Stimulated activated CD4-positive, alpha-beta T cell treated with anti-CD3 and anti-CD28 coated beads, Interleukin-1b, Interleukin-23, amount 100 ng/mL, for 24 hours (primary cell): ENCODE measurements at places on chromosomes 4 and X.

GRCh38 chrX:9207142-9207541 lies 173.2 kb upstream of the FAM9B start:
- no peak for DNase-seq

DNA sequence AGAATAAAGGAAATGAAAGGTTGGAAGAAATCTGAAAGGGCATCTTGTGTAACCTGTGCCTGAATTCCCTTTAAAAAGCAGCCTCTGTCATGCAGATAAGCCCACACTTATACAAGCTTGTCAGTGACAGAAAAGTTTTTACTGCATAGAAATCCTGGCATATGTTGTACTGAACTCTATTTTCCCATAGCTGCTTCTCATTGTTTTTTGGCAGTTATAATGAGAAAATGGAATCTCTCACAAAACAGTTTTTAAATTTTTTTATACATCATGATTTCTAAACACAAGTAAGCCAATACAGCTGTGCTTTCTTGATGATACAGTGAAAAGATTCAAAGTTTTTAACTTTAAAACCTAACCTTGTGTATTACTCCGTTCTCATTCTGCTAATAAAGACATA lies 511.4 kb upstream of the ARX start:
- no peak for DNase-seq

DNA sequence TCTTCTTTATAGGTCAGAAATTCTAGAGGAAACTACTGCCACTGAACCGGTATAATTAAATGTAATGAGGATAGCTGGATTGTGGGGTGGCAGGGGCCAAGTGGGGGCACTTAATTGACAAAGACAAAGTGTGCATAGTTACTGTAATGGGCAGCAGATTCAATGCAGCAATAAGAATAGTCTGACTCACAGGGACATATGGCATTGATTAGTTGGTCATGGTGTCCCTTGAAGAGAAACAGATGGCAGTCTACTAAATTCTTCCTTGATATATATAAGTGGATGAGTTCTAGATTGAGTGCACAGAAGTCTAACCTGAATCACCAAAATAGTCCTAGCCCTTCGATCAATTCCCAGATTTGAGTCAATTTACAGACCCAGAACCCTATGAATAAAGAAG lies 31.6 kb downstream of the ETDC start:
- no peak for DNase-seq

GRCh38 chr4:1754336-1754735 lies 33.0 kb downstream of the TACC3 start:
- DNase-seq = no peak

DNA sequence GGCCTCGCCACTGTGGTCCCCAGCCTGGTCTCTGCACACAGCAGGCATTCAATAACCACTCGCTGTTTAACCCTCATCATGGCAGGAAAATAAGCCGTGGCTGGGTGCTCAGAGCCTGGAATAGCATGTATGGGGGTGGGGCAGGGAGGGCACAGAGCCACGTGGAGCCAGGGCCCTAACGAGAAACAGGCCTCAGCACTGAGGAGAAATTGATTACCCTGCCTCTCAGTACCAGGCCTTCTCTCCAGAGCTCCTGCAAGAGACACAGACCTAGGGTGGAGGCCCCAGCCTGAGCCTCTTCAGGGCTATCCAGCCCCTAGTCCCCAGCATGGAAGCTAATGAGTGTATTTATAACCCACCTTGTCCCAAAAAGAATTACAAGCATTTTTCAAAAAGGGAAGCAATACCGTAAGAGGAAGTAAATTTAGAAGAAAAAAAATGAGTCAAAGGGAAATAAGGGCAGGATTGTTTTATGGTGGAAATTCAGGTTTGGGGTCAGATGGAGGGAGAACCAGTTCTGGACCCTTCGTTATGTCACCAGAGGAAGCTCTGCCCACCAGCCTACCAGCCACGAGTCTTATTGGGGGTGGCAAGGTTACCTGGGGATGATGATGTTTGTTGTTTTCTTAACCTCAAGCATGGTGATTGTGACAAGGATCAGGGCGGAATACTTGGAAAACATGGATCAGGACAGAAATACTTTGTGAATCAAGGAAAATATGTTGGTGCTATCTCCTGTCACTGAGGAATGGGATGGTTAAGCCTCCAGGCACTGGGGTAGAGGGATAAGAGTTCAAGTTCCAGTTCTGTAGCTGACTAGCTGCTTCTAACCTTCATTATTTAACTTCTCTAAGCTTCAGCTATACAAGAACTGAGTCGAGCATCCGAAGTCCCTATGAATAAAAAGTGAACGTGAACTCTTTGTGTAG lies 101.9 kb upstream of the RBPJ start:
- no peak for DNase-seq

GRCh38 chrX:39144956-39145355 lies 343.7 kb downstream of the MID1IP1 start:
- no peak for DNase-seq

DNA sequence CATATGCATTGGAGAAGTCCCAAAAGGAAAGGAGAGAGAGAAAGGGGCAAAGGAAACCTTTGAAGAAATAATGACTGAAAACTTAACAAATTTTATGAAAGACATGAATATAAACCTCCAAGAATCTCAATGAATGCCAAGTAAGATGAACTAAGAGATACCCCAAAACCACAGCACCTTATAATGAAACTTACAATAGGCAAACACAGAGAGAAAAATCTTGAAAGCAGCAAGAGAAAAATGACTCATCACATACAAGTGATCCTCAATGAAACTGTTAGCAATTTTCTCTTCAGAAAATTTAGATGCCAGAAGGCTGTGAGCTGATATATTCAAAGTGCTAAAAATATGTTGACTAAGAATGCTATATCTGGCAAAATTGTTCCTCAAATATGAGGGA lies 10.1 kb downstream of the SMIM10L2A start:
- no peak for DNase-seq

DNA sequence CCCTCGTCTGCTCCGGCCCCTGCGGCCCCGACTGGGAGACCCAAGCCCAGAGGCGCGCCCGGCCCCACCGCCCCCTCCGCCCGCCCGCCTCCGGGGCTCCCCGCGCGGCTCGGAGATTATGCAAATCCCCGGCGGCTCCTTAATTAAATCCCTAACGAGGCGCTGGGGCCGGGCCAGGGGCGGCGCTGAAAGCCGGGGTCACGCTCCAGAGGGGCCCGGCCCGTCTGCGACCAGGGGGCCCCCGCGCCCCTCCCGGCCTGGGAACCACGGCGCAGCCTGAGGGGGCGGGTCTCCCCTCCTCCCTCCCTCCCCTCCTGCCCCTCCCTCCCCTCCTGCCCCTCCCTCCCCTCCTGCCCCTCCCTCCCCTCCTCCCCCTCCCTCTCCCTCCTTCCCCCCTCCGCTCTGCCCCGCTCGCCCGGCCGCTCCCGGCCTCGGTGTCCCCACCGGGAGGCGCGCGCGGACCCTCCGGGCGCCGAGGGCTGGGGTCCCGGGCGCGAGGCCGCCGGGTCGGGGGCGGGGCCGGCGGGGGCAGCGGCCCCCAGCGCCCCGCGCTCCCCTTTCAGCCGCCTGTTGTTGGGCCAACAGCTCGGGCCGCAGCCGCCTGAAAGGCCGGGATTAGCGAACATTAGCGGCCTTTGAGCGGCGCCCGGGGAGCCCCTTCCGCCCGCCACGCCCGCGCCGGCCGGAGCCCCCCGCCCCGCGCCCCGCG lies 25.9 kb upstream of the FGFR3 start:
- DNase-seq = no peak

DNA sequence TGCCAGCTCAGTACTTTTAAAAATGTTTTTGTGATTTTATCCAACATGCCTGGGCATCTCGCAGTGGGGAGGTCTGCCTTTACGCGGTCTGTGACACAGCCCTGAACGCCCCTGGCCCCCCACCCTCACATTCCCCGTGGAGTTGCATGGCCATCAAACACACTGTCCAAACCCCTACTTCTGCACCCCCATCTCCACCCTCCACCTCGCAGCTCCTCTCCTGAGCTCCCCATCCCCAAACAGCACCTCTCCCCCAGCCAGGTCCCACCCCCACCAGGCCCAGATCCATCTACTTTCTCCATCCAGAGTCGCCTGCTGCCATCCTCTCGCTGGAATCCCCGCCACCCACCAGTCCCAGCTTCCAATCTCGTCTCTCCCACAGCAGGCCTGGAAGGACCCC lies 9.5 kb downstream of the ZFYVE28 start:
- DNase-seq = no peak

GRCh38 chrX:65009459-65009858 lies 33.2 kb upstream of the ZC4H2 start:
- no peak for DNase-seq

DNA sequence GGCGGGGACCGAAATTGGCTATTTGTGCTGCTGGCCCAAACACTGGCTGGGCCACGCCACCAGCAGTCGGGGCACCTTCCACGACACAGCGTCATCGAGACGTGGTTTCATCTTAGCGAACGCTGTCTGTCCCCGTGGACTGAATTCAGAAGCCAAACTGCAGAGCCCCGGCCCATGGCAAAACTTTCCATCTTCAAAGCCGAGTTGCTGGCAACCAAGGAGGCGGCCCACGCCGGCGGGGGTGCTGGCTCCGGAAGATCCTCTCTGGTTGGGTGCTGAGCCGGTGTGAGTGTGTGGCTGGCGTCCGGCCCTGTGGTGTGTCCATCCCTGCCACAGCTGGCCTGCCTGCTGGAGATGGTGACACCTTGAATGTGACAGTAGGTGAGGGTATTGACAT lies 96.6 kb upstream of the ADRA2C start:
- DNase-seq = no peak

DNA sequence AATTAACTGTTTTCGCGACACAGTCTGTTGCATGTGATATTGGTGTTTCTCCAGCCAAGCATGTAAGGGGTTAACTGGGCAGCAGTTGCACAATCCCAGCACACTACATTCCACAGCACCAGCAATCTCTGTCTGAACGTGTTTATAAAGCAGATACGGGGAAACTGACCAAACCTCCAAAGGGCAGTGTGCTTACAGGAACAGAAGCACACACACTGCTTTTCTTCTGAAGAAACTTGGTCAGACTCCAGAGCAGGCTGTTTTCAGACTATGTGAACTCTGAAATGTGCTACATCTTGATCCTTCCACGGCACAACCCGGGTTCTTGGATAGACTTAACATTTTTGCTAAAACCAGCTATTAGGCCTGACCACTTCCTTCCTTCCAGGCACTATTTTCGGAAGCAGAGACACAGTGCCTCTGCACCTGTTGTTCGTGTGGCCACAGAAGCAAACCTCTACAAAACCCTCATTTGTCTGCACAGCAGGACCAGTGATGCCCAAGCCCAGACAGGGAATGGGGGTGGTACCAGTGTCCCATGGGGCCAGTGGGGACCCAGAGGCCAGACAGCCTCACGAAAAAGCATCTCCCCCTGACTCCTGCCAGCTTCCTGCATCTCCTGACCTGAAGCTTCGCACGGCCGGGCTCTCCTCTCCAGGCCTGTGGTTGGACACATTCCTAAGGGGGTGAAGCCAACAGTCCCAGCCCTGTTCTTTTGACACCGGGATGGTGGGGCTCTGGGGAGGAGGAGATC lies 90.1 kb downstream of the IRF2 start:
- DNase-seq = no peak

DNA sequence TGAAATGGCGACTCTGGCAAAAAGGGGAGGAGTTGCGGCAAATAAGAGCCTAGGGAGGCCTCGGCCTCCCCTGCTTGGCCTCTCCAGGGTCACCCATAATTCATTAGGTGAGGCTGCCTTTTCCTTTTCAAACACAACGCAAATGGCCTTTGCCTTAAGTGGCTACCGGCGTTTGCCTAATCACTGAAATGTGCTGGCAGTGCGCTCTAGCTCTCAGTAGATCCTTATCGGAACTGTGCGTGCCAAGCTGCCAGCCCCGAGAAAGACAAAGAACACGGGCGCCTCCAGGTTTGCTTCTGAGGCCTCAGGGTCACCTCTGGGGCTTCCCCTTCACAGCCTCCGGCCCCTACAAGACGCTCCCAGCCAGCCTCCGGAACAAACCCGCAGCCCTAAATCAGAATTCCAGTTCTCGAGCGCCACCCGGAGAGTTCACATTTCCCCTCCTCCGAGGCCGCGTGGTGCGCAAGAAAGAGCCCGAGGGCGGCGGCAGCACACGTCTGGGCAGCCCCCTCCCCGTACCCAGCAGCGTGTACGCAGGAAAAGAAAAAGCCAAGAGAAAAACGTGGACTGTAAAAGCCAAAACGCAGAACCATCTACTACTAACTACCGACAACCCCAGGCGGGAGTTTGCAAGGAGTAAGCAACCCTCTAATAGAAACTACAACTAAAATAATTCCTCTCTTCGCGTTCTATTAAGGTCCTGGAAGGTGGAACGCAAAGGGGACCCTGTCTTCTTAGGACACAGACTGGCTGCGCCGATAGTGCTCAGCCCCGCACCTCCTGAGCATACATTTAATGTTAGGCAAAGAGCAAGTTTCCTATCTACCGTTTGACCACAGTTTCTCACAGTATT lies 76.5 kb upstream of the BCOR start:
- DNase-seq = no peak

DNA sequence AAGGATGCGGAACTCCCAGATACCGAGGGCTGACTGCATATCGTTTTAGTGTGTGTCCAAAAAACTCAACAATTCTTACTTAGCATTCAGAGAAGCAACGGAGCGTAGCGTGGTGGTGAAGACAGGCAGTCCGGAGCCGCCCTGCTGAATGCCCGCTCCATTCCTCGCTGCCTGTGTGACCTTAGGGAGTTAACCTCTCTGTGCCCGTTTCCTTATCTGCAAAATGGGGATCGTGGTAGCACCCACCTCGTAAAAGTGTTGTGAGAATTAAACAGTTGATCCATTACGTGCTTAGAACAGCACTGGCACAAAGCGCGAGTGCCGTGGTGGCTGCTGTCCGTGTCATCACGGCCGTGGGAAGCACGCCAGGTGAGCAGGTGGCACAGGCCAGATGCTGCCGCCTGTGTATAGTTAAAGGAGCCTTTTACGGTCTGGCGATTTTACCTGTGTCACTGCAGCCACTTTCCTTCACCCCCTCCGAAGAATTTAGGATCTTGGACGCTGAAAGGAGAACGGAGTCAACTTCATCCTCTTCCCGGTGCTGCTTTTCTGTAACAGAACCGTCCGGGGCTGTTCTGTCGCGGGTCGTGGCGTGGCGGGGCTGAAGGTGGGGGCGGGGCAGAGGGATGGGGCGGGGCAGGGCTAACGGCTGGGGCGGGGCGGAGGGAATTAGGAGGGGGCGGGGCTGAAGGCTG lies 885 bp downstream of the CCDC110 start:
- DNase-seq = no peak

DNA sequence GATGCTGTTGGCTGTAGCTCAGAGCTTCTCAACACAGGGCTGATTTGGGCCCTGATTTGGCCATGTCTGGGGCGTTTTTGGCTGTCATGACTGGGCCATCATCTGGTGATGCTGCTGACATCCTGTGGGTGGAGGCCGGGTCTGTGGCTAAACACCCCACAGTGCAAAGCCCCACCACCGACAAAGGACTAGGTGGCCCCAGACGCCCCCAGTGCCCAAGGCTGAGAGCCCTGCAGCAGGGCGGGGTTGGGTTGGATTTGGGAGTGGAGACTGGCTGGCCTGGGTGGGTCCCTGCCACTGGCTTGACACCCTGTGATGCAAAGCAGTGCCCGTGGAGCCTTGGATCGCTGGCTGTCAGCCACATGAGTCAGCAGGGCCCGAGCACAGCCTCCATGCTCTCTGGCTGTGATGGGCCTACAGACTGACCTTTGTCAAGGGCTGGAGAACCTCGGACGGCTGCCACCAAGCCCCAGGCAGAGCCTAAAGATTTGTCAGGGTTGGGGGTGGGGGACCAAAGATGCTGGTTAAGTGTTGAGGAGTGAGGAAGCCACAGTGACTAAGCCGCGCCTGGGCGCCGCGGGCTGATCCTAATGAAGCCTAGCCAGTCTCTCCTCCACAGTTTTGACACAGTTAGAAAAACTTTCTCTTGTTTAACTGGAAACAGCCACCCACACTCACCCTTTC lies 28.3 kb downstream of the CYTL1 start:
- DNase-seq = no peak
